ENCODE measurements at places on chromosomes 12 and 14.

- DNase-seq, result no peak
These were observed 107.2 kb downstream of the DPF3 start for GRCh38 chr14:72786378-72787350.

- DNase-seq, result peak; percentile 21
These were observed 28.6 kb downstream of the AACS start for GRCh38 chr12:125093681-125094330.

- no peak for DNase-seq
These were observed 1.6 kb downstream of the GSG1 start for GRCh38 chr12:13101821-13102375.

- DNase-seq, result no peak
These were observed 243.5 kb downstream of the FBXL14 start for GRCh38 chr12:1350934-1351240.

GRCh38 chr12:10968765-10969456 is 17.8 kb downstream of the TAS2R50 start:
- DNase-seq, result no peak

GRCh38 chr12:72271451-72272090 is 599 bp upstream of the TRHDE start:
- no peak for DNase-seq
